H9 (cell line): ENCODE measurements at places on chromosomes 4 and X. TPM values are rescaled to one million over a fixed set of nuclear protein-coding genes. Genes with fewer than 3 reads are reported as not detected.

The TSPAN6 gene
- total RNA-seq, result 61.3 and 62.8 TPM in 2 replicates

DNA sequence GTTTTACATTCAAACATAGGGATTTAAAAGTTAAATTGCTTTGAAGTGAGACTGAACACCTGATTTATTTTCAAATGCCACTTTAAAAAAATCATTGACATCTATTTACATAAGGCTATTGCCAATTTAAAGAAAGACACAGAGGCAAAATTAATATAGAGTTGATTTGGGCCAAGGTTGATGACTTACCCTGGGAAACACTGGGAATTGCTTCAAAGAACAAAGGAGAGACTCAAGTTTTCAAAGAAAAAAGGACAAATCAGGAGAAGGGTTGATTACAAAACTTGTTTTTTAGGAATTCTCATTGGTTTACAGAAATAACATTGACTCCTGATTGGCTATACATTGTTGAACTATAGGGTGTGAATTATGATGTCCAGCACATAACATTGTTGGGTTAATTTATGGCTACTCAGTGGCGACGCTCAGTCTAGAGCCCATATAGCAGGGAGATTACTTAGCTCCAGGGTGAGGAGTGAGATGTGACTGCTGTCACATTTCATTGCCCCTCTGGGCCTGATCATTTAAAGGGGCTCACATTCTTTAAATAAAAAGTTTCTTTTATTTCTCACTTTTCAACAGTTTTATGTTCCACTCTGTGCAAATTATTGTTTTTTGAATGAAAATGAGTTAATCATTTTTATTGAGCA lies 184.6 kb downstream of the SPATA18 start:
- no peak for DNase-seq

DNA sequence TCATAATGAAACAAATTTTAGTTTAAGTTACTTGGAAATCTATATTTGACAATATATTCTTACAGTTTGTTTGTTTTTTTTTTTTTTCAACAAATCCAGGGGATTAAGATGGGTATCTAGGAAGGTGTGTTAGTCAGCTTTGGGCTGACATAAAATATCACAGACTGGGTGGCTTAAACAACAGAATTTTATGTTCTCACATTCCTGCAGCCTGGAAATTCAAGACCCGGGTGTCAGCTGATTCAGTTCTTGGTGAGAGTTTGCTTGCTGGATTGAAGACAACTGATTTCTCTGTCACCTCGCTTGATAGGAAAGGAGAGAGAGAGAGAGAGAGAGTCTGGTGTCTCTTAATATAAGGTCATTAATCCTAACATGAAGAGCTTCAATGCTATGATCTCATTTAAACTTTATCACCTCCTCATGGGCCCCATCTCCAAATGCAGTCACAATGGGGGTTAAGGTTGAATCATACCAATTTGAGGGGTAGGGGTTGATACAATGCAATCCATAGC lies 465.2 kb downstream of the CENPC start:
- DNase-seq, result no peak

- no peak for DNase-seq
Measured at GRCh38 chrX:70331161-70331560, 41.3 kb downstream of the KIF4A start.

DNA sequence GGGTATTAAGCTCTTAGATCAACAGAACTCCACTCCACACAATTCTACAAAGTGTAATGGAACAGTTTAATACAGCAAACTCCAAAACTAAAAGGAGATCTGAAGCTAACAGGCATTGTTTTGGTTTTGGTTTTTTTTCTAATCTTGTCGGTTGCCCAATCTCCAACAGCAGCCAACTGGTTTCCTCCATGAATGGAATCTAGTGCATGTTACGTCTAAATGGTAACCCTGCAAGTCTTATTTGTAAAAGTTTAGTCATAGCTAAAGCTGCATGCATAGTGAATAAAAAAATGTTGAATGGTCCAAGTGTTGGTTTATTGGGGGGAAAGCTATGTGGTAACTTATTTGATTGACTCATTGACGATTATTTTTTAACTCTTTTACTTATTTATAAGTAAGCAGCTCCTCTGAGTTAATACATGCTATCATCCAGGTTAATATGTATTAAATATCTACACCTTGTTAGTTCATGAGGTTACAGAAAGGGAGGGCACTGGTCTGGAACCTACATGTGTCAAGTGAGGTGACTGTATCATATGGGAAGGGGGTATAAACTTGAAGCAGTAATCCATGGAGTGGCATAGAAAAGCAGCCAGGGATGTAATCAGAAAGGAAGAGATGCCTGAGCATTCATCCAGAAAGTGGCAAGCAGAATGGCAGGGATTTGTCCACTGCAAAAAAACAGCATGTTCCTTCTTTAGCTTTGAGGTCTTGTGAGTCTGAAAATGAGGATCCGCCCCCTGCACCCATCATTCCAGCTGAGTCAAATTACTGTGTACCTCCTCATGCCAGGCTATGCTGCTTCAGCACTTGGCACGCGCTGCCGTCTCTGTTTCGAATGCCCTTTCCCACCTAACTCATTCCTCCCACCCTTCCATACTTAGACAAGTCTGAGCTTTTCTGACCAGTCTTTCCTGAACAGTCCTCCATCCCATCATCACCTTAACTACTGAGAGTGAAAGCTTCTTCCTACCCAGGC lies 81.7 kb downstream of the PDGFC start:
- no peak for DNase-seq
